ENCODE measurements at places on chromosomes 7 and 10.
A peak's percentile ranks its signal among the peaks of the same experiment; 100 is the strongest.

DNA sequence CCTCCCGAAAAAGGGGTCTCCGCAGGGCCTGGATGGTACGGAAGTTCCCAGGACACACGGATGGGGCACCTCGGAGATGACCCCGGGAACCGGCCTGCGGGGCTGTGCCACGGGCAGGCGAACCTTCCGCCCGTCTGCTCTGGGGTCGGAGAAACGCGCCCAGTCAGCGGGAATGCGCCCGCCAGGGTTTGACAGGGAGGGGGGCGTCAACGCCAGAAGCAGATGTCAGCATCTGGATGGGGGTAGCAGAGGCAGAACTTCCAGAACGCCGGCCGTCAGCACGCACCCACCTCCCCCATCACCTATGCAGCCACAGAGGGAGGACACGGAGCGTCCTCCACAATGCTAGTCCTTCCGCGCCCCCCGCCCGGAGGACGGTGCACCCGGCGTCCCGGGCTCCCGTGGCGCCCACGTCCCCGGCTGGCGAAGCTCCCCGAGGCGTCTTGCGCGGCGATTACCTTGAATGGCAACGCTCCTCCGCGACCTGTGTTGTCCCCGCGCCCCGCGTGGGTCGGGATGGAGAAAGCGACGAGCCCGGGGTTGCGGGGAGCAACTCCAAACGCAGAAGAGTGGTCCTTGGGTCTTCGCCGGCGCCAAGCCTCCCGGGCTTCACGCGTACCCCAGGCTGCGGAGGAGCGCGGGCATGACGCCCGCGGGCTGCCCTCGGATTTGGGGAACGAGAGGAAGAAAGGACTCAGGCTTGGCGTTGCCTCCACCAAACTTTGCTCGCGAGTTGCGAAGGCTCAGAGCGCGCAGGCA lies 561 bp downstream of the FGFR2 start:
- DNase-seq: peak; percentile 71

DNA sequence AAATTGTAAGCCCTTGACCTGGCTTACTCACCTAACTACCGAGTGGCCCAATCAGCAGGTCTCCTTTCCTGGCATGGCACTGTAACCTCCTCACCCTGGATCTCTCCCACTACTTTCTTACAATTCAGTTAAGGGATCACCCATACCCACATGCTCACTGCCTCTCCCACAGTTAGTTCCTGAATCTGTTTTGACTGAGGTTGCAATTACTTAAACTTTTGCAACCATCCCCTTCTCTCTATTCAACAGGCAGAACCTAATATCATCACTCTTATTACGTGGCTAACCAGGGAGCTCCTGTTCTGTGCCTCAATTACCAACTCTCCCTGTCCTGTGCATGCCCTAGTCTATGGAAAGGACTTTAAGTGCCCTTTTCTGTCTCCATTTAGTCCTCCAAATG lies 84.2 kb upstream of the IKZF1 start:
- no peak for DNase-seq

- DNase-seq: no peak
These were observed 578.6 kb upstream of the FOXK1 start for GRCh38 chr7:4103352-4104091.

DNA sequence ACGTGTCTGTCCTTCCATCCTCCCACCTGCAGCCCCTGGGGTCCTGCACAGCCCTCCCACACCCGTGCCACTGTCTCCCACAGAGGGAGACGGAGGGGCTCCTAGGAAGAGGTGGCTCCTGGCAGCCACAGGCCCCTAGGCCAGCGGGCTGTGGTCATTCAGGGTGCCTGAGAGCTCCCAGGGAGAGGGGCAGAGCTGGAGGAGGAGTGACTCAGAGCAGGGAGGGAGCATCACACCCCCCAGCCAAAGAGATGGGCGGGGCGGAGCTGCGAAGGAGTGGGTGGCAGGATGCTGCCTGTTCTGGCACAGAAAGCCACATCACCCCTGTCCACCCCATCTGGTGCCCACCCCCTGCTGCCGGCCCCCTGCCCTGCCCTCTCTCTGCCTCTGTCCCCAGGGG lies 50.5 kb downstream of the STK32C start:
- no peak for DNase-seq

DNA sequence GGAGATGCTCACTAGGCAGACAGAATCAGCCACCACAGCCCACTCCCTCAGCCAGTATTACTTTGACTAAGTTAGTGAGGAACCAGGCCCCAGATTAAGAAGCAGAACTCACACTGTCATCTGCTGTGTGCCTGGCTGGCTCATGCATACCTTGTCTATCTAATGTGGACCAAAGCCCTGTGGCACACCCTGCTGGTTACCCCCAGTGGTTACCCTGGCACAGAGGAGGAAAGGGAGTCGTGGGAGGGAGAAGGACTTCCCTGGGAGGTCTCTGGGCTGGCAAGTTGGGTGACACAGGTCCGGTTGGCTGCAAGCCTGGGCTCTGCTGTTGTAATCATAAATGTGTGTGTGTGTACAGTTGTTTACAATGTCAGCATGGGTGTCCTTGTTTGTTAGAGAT lies 7.5 kb upstream of the SH2D4B start:
- DNase-seq: no peak

DNA sequence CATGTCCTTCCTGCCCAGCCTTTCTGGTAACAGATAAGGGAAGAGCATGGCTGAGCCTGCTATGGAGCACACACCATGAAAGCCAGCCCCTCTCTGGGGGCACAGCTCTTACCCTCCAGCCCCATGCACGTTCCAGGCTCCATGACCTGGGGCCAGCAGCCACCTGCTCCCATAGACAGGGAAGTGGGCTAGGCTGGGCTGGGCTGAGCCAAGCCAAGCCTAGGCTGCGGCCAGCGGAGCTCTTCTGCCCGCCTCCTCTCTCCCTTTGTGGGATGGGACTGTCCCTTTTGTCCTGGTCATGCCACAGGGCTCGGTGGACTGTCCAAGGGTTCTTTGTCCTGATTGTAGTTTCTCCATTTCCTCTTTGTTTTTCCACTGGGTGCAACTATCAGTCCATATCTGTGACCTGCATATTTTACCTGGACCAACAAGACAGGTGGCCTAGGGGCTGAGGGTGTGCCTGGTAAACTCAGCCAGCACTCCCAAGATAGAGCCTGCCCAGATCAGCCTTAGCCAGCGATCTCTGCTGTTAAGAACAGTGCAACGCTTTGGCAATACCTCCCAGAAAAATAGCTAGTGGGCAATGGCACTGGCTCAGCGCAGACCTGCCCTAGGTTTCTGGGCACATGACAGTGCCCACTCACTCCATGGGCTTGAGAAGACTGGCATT lies 97.2 kb upstream of the BTBD16 start:
- no peak for DNase-seq

GRCh38 chr10:116653885-116654284 lies 33.1 kb downstream of the PNLIPRP2 start:
- no peak for DNase-seq

- no peak for DNase-seq
These were observed 347.0 kb upstream of the MTPN start for GRCh38 chr7:136324073-136324704.

DNA sequence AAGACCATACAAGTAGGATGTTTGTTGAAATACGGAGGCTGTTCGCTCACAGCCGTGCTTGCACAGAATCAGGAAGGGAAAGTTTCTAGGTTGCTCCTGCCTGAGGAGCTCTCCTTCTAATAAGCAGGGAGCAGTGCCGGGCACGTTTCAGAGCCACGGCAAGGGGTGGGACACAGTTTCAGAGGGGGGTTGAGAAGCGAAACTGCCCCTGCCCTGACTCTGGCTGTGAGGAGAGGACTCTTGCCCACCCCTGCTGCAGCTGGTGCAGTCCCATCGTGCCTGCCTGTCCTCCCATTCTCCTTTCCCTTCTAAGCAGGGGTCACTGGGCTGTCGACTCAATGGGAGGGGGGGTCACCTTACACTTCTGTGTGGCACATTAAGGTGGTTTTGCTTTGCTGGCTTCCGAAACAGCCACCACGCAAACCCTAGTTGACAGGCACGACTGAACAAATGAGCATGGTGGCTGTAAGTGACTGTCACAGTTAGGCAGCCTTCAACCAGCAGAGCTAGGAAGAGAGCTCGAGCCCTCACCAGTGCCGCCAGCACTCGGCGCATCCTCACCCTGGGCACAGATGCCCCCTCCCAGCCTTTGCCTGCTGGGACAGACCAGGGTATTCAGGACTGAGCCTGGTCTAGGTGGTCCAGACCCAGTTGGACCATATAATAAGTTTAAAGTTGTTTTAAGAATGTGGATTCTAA lies 37.5 kb downstream of the ZNF467 start:
- DNase-seq: peak; percentile 45

- no peak for DNase-seq
These were observed 652 bp upstream of the VPS26A start for GRCh38 chr10:69123306-69123746.

DNA sequence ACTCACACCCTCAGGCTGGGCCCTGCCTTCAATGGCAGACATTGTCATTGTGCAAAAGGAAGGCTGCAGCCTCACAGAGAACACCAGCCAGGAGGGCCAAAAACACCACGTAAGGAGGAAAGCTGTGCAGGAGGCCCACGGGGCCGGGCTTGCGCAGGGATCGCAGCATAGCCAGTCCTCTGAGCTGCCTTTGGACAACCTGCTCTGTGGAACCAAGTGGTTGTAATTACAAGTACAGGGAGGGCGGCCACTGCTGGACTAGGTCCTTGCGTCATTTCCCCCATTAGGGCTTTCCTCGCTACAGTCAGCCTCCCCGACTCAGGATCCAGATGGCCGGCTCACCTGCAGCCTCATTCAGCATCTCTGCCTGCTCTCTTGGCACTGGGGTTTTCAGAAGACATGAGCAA lies 66.9 kb downstream of the FAM53B start:
- no peak for DNase-seq

GRCh38 chr10:32650246-32650655 lies 204.3 kb downstream of the CCDC7 start:
- DNase-seq: no peak

DNA sequence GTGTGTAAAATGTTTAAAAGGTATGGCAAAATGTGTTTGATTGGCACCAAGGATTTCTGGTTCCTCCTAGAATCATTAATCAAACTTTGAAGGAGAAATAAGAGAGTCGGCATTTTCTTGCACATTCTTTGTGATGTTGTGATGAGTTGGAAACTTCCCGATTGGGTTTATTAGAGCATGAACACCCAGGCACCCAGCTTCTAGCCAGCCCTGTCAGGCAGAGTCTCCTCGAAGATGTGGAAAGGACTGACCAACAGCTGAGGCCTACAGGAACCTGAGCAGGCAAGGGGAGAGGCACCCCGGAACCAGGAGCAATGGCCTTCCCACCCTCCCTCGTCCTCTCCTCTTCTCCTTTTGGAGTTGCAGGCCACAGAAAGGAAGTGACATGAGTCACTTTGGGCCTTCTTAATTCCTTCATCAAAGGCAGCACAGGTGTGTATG lies 68.7 kb downstream of the EGFR start:
- DNase-seq: no peak

DNA sequence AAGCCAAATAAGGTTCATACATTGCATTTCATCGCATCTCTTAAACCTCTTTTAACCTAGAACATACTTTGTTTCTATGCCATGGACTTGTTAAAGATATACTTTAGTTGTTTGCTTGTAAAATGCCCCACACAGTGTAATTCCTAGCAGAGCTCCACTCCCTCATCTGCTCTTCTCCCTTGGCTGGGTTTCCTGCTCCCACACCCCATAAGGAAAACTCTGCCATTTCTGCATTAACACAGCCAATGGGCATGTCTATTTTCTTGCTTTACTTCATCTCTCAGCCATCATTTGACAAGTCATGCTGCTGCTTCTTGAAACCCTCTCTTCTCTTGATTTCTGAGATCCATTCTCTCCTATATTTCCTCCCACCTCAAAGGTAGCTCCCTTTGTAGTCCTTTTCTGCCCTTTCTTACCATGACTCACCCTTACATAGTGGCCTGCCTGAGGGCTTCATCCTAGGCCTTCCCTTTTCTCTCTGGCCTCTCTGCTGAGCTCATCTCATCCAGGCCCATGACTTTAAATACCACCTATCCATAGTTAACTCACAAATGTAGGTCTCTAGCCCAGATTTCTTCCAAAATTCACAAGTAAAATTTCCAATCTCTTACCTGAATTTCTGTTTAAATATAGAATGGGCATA lies 471.4 kb downstream of the ADRA2A start:
- no peak for DNase-seq

DNA sequence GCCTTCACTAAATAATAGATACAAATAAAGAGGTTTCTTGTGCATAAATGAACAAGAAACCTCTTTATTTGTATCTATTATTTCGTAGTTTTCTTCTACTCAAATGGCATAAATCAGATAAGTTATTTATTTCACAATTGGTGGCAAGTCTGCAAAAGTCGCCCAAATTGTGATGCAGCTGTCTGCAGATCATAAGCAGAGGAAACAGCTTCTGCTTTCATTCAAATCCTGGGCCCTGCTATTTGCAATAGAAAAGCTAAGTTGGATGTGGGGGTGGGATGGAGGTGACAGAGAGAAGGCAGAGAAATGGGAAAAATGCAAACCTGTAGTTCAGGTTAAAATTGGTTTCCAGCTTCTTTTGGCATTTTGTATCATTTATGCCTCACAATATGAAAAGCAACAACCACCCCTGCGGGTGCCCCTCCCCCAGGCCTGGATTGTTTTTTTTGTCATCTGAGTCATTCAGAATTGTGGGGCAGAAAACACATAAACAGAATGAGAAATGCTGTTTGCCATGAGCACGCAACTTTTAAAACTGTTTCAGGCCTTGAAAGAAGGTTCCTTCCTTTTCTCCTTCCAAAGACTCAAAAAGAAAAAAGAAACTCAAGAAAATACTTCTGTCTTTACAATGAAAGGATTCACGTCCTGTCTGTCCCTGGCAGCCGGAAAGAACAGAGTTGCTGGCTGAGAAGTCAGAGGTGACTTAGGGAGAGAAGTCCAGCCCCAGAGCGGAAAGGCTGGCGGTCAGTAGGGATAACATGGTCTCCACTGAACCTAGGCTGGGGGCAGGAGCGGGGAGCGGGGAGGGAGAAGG lies 132.9 kb downstream of the BAMBI start:
- DNase-seq: no peak

- DNase-seq: peak; percentile 40
These were observed 158.8 kb downstream of the DIP2C start for GRCh38 chr10:530717-531116.

- DNase-seq: no peak
These were observed 19.5 kb upstream of the CYREN start for GRCh38 chr7:135189961-135190360.

DNA sequence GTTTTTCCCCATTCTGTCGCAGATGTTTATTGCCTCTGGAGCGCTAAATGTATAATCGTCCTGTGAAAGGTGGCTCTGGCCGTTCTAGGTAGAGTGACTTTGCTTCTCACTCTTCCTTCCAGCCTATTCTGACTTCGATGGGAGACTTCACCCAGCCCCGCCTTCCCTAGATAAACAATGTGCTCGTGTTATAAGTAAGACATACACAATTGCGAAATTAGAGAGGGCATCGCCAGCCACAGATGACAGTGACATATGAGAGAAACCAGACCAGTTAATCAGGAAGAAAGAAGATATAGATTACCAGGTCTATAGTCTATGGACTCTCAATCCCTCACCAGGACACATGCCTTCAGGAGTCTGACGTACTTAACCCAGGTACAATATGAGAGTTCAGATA lies 1050.5 kb upstream of the AUTS2 start:
- no peak for DNase-seq

GRCh38 chr7:92400013-92400412 lies 47.3 kb upstream of the GATAD1 start:
- DNase-seq: no peak

- DNase-seq: no peak
These were observed 228.8 kb downstream of the EXOC4 start for GRCh38 chr7:133481676-133482075.

- no peak for DNase-seq
These were observed 51.2 kb upstream of the ANAPC16 start for GRCh38 chr10:72164617-72165016.
